ENCODE measurements at places on chromosomes 3 and 15. TPM values are rescaled to one million over a fixed set of nuclear protein-coding genes. Genes with fewer than 3 reads are reported as not detected.

SPESP1 gene
- total RNA-seq = not detected

TNFSF10 gene
- 14.8 TPM for total RNA-seq

VEPH1 gene
- not detected for total RNA-seq

ABHD14A gene
- 11.7 TPM for total RNA-seq

GOLGA8O gene
- total RNA-seq = not detected

NDUFAF3 gene
- 271 TPM for total RNA-seq

IL17RB gene
- 17.0 TPM for total RNA-seq

SOX14 gene
- total RNA-seq = not detected

PP2D1 gene
- not detected for total RNA-seq

PLSCR2 gene
- total RNA-seq = not detected

HIGD2B gene
- 1.0 TPM for total RNA-seq

BBS4 gene
- 13.5 TPM for total RNA-seq

TMEM45A gene
- total RNA-seq = 0.65 TPM

P2RY12 gene
- total RNA-seq = not detected

CNTN6 gene
- not detected for total RNA-seq

PLA2G4E gene
- total RNA-seq = not detected

TOPBP1 gene
- total RNA-seq = 33.7 TPM

POPDC2 gene
- total RNA-seq = 0.16 TPM

ITPKA gene
- total RNA-seq = 7.3 TPM

GP5 gene
- total RNA-seq = not detected

MYL3 gene
- not detected for total RNA-seq

FBLN2 gene
- 0.55 TPM for total RNA-seq

NSMCE3 gene
- 8.5 TPM for total RNA-seq

KBTBD13 gene
- total RNA-seq = not detected

IGSF10 gene
- 0.70 TPM for total RNA-seq

MAPKAPK3 gene
- total RNA-seq = 29.7 TPM

CSTA gene
- not detected for total RNA-seq

TAGLN3 gene
- total RNA-seq = 0.08 TPM

GP9 gene
- total RNA-seq = not detected

DENND4A gene
- 9.0 TPM for total RNA-seq

GPX1 gene
- 500 TPM for total RNA-seq

GOLGA8S gene
- not detected for total RNA-seq

CLEC3B gene
- total RNA-seq = not detected

GNAT1 gene
- total RNA-seq = not detected

ADCY5 gene
- total RNA-seq = 1.6 TPM

SCN11A gene
- total RNA-seq = not detected

TF gene
- 0.03 TPM for total RNA-seq
